ENCODE measurements at places on chromosomes 7 and 10.

GRCh38 chr7:81831883-81832282, 62.0 kb upstream of the HGF start:
- DNase-seq, result no peak

- peak; percentile 3 for DNase-seq
These were observed 30.9 kb downstream of the CAMK2B start for GRCh38 chr7:44294325-44295069.

GRCh38 chr7:107322015-107322414, 147.8 kb upstream of the GPR22 start:
- no peak for DNase-seq

GRCh38 chr7:157043745-157044144, 33.3 kb upstream of the MNX1 start:
- no peak for DNase-seq

DNA sequence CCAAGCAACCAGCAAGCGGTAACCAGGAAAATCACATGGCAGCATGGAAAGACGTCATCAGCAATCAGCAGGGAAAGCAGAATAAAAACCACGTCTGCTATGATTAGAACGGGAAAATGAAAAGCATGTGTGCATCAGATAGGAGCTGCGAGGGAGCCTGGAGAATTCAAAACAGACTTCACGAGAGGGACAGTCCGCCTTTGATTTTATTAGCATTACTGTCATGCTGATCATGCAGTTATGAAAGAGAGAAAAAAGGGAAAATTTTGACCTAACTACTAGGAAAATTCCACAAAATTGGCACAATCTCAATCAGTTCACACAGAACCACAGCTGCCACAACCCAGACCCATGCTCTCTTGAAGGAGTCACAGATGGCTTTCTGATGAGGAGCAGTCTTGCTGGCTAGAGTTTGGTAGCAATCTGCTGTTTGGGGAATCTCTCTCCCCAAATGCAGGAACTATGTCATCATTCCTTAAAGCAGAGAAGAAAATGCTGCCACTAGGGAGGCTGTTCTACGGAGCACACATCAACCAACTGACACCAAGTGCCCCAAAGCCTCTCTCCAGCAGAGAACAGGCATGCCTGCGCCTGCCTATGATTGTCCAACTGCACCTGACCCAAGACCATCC, 295.9 kb downstream of the TNS3 start:
- DNase-seq, result no peak

DNA sequence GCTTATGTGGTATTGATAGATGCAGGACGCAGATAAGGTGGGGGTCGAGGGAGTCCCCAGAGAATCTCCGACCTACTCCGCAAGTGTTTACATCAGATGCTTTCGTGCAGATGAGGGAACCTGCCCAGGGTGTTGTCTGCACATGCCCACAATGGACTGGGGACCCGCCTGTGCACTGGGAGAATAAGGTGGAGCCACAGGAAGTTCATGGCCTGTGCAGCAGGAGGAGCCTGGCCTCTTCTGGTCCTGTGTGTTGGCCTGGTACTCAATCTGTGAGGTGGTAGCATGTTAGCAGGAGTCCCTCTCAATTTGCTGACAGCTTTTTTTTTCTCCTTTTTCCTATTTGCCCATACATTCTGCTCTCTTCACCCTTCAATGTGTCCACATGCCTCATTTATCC, 54.1 kb upstream of the AKR1C1 start:
- DNase-seq, result no peak

DNA sequence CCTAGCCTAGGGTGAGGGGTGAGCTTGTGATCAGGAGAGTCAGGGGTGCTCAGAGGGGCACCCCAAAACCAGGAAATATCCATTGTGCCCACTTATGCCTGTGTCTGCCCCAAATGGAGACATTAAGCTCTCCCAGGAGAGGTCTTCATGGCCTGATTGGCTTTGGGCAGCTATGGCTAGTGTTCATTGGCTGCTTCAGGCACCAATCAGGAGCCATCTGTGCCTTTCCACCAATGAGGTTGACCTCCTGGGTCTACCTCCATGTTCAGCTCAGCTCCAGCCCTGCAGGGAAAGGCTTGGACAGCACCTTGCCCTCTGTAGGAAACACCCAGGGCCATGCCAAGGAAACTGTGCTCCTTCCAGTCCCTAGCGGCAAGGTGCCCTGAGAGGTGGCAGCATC, 23.9 kb upstream of the HSPB1 start:
- DNase-seq, result no peak

DNA sequence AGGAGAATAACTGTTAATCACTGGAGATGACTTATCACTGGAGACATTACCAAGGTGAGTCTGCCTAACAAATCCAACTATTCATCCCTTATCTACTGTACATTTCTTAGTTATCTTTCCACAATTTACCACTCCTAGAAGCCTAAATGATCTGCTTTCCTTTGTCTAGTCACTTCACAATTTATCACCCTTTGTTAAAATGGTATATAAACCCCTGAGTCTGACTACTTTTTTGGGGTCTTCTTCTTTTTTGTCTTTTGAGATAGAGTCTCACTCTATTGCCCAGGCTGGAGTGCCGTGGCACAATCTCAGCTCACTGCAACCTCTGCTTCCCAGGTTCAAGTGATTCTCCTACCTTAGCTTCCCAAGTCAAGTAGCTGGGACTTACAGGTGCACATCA, 66.0 kb upstream of the SEPHS1 start:
- DNase-seq, result no peak

- DNase-seq, result no peak
These were observed 176.1 kb downstream of the CHN2 start for GRCh38 chr7:29370531-29371314.

DNA sequence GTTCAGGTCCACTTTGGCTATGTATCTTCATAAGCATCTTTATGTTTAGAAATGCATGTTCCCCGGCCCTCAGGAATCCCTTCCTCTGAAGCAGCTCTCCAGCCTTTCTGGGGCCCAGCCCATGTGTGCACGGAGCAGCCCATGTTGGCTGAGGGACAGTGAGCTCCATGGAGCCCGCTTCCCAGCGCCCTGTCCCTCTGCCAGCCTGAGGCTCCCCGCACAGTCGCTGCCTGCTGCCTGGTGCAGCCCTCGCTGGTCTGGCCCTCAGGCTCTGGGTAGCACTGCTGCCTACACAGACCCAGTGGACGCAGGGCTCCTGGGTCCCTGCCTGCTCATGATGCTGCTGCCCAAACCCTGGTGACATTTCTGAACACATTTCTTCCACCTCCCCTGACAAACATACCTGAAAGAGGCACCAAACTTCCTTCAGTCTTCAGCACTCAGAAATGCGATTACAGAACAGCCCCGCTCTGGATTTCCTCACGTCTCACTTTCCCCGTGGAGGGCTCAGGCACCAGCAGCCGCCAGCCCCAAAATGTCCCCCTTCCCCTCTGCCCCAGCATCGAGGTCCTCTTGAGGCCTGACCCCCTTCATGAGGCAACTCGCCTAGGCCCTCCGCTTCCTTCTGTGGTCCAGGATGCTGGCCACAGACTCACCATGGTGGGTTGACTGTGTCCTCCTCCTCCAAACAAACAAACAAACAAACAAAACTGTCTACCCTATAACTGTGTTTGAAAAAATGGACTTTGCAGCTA, 5.0 kb upstream of the TCERG1L start:
- DNase-seq, result no peak

DNA sequence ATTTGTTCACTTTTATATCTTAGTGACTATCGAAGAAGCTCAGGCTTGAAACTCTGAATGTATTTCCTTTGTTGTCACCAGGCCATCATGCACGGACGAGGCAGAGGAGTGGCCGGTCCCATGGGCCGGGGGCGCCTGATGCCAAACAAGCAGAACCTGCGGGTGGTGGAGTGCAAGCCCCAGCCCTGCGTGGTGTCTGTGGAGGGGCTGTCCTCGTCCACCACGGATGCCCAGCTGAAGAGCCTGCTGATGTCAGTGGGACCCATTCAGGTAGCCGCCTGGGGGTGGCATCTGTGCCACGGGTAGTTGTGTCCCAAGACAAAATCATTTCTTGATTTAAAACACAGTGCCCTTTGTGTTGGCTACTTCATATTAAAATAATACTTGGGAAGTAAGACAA, 45.9 kb downstream of the SHH start:
- DNase-seq, result no peak

DNA sequence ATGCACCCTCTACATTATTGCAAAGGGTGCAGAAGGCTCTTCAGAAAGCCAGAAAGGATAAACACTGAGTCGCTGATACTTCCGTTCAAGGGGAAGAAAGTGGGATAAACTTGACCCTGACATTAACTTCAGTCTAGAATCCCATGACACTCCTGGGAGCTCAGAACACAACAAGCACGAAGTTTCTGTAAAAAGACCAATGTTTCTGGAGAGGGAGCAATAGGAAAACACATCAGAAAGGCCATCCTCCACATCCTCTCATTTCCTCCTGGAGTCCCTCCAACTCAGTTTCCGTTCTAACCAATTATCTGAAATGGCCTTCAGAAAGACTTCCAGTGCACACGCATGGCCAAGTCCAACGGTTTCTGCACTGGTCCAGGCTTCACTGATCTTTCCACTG, 113.5 kb downstream of the SORBS1 start:
- no peak for DNase-seq

DNA sequence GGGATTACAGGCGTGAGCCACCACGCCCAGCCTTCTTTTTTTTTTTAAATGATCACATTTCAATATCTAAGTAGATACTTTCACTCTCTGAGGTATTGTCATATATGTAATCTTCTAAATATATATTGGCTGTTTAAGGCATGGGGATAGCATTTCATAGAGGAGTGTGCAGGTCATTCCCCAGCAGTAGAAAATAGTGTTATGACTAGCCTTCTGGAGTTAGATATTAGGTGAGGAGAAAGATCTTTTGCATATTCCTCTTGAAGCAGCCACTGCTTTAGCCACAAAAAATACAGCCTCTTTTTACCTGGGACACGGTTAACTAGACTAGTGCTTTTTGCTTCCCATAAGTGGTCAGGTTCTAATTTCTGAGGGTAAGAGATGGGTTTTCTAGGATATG, 28.9 kb downstream of the ADD3 start:
- DNase-seq, result no peak

DNA sequence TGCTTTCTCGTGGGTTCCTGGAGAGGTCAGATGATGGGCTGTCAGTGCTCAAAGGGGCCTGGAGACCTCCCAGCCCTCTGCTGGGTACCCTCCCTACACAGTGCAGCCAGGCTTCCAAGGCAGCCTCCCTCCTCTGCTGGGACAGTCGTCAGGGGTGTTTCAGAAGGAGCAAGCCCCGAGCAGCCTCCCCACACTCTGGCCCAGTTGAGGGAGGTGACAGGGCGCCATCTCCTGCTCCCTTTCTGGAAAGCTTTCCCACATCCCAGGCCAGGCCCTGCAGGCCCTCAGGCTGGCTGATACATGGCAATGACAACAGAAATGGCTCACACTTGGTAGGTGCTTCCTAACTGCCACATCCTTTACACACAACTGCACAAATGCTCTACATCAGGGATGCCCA, 32.1 kb downstream of the KCNMA1 start:
- no peak for DNase-seq

GRCh38 chr10:93482145-93482834, at the start of gene MYOF:
Gene MYOF (minus strand): TSS chr10:93482334. CDS start chr10:93482194, 140 bp downstream.
- DNase-seq, result no peak

- DNase-seq, result no peak
These were observed 139.1 kb upstream of the CSTF2T start for GRCh38 chr10:51838471-51838870.

- no peak for DNase-seq
These were observed 102.3 kb upstream of the SEMA3E start for GRCh38 chr7:83751217-83751616.

DNA sequence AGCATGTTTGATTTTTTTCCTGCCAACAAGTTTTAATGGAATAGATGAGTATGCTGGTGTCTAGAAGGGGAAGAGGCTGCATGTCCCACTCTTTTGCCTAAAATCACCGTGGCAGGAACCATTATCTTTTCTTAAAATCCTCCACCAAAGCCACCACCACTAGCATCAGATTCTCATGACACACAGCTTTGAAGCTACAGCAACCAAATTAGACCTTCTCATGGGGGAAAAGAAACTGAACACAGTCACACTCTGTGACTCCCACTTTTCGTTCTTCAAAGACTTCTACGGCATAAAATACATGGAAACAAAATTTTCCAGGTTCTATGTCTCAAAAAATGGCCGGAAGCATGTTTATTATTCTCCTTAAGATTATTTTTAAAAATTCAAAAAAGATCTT, 81.8 kb downstream of the SGMS1 start:
- DNase-seq, result no peak

DNA sequence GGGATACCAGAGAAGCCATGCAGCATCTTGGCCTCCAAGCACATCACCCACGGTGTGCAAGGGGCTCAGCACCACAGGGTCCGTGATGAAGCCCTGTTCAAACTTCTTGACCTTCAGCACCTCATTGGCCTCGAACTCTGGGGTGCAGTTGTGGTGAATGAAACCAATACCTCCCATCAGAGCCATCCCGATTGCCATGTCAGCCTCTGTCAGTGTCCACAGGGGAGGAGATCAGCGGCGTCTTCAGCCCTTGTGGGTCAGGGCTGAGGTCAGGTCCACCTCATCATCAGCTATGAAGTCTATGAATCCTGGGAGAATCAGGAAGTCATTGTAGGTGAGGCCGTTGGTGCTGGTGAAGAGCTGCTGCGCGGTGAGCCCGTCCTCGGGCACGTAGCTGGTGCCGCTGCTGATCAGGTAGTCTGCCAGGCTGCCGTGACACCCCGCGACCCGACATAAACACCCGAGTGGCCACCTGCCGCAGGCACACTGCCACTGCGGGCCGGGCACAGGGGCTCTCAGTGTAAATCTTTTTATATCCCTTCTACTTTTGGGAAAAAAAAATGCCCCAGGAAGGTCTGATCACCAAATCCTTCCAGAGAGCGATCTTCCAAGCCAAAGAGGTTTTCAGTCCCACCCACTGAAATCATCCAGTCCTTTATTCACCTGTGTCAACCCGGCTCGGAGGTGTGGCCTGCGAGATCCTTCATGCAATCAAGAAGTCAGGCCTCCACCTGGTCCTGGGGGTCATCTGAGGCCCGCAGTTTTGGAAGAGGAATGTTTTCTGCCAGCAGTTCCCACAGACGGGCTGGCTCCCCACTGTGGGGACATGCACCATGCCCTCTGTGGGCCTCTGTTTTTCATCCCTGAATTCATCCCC, 144.1 kb upstream of the KCNMA1 start:
- peak; percentile 51 for DNase-seq

GRCh38 chr7:36370046-36370445, 19.6 kb upstream of the ANLN start:
- DNase-seq, result no peak

GRCh38 chr7:158108646-158109293, 478.9 kb downstream of the PTPRN2 start:
- DNase-seq, result peak; percentile 31

DNA sequence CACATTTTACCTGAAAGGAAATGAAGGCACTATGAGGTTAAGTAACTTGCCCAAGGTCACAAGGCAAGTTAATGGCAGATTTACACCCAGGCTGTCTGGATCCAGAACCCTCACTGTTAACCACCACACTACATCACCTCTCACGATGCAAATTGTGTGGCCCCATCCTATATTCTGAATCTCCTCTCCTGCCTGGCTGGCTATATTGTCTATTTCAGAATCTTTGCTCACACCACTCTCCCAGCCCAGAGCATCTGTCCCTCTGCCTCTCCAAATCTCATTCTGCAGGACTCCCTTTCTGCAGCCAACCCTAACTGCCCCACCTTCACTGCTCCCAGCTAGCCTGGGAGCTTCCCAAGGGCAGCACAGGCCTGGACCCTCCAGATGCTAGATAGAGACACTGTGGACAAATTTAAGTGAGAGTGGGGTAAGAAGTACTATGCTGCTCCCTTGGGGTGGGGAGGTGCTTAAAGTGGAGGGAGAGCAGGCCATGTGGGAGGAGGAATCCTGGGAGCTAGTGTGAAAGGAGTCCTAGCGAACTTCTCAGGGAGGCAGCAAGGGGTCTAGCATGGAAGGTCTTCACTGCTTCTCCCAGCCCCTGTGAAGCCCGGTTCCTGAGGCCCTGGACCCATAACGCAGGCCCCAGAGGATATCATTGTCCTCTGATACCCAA, 786 bp downstream of the CUEDC2 start:
- DNase-seq, result no peak
